ENCODE measurements at places on chromosomes 16 and 17.

DNA sequence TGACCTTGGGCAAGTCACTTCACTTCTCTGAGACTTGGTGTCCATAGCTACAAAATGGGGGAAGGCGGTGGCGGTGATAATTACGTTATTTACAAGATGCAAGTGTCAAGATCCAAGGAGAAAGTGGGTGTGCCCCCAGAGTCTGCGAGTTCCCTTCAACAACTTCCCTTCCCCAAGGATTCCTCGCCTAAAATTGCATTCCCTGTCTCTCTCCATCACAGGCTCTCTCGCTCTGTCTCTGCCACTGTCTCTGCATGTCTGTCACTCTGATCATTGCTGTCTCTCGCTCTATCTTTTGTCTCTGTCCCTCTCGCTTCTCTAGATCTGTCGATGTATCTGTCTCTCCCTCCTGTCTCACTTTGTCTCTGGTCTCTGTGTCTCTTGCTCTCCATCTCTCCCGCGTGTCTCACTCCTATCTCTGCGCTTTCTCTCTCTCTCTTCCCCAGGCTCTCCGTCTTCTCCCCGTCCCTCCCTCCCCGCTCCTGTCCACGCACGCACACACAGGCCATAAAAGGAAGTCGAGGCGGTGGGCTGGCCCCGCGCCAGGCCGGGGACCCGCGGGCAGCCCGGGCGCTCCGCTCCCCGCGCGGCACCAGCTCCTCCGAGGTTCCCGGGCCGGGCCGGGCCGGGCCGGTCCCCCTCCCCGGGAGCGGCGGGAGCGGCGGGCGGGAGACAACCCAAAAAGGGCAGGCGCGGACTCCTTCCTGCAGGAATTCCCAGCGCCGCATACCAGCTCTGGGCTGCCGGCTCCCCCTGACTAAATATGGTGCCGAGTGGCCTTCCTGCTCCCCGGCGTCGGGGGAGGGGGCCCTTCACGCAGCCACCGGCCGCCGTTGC lies 1.1 kb upstream of the MYH11 start:
- no peak for DNase-seq

DNA sequence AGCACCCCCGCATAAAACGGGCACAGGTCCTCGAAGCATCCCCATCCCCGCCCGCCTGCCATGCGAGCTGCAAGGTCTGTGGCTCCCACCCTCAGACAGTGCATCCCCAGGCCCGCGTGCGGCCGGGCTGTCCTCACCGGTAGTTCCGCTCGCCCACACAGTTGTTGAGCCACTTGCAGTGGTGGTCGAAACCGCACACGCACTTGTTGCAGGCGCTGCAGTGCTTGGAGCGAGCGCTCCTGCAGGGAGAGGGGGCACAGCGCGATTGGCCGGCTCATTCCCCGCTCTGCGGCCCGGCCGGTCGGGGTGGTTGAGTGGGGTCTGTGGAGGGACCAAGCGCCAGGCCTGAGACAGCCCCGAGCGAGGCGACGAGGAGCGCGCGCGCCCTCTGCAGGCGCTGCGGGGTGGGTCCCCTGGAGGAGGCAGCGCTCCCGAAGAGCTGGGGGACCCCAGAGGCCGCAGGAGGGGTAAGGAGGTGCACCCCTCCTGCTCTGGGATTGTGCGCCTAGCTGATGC lies 6.0 kb upstream of the TPPP3 start:
- no peak for DNase-seq

GRCh38 chr17:59366773-59367656 lies 35.6 kb downstream of the YPEL2 start:
- peak; percentile 45 for DNase-seq

DNA sequence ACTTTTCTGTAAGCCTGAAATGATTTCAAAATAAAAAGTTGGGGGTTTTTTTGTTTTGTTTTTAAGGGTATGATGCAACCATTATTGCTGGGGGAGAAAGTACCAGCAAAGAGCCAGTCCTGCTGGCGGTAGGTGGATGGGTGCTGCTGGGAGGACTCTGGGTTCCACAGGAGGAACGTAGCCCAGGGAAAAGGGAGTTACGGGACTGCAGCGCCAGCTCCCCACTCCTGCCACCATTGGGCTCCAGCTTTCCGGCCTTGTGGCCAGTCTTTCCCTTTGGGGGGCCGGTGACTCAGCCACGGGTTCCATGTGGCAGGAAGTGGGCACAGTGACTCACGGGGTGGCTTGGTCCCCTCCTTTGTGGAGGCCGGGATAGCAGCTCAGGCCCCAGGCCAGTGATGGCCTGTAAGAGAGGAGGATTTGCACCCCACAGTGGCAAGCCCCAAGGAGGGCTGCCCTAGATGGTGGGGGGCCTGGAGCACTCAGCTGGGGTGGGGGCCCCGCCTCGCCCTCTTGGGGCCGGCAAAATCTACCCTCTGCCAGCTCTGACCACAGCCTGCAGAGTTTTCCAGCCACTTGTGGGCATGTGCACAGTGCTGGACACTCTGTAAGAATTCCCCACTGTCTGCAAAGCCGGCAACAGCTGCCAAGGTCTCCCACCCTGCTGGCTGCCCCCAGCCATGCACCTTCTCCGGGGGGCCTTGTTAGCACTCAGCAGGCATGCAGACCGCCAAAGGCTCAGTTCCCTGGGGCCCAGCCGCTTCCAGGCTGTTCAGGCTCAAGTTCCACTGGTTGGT lies 30.4 kb downstream of the SOCS3 start:
- DNase-seq = no peak

DNA sequence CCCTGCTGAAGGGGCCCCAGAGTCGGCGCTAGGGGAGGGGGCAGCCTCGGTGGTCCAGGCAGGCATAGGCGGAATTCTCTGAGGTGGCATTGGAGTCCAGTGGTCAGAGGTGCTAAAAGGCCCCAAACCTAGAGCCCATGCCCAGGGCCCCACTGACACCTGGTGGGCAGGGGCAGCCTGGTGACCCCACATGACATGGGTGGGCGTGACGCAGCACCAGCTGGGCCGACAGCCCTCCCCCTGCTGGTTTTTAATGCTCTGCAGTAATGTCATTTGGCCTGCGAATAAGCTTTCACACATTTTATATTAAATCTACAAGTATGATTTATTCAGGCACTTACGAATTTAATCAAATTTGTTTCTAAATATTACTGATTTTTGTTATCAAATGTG lies 2.1 kb upstream of the RNPS1 start:
- DNase-seq = no peak

DNA sequence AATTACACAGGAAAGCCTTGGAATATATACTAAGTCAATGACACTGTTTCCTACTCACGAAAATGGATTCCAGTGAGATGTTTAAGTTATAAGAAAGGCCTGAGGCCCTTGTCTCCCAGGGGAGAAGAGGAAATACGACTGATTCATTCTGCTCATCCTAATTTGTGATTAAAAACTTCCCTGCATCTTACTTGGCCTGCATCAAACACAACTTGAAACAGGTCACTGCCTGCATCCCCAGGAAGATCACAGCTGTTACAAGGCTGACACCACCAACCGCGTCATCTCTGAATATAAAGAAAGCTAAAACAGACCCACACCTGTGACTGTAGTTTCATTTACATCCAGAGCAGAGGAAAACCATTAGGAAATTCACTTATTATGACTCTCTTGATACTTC lies 121.9 kb downstream of the DNAH3 start:
- DNase-seq = no peak

DNA sequence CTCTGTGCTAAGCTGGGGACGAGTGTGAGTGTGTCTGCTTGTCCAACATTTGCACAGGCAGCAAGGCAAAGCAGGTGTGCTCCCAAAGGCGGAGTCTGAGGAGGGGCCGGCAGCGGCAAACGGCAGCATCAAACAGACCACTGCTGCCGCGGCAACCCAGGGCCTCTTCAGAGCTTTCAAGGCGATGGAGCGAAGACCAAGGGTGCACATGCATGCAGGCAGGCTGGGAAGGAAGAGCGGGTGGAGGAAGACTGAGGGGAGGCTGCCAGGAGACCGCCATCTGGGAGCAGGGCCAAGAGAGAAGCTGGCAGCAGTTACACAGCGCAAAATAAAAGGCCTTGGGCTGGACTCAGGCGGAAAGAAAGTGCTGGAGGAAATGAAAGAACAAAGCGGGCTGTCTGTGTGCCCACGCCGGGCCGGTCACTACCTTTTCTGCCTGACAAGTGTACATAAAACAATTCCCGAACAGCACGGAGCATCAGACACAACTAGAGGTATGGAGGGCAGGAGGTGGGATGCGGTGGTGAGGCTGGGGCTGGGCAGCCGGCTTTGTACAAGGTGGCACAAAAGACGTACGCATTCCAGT lies 8.5 kb downstream of the TIMM22 start:
- no peak for DNase-seq

- no peak for DNase-seq
Measured at GRCh38 chr16:81293909-81294802, 20.6 kb upstream of the GAN start.

DNA sequence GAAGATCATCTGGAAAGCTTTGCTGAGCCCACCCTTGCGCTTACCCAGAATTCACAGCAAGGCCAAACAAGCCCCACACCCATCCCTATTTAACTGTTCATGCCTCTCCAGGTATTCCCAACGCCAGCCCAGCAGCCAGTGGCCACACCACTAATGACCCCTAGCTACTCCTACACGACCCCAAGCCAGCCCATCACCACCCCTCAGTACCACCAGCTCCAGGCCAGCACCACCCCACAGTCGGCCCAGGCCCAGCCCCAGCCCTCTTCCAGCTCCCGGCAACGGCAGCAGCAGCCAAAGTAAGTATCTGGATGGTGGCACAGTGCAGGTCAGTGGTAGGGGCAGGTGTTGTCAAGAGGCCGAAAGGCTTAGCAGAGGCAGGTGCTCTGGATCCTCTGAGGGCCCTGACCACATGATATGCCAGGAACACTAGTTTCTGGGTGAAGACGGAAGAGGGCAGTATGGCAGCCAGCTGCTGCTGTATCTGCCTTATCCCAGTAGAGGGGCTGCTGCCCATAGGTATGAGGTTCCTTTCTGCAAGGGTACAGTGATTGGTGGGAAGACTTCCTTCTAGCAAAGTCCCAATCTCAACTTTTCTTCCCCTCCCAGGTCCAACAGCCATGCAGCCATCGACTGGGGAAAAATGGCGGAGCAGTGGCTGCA lies 10.7 kb downstream of the PROCA1 start:
- no peak for DNase-seq

GRCh38 chr17:75493476-75494129 lies 21.7 kb downstream of the CASKIN2 start:
- DNase-seq = no peak

GRCh38 chr16:84535408-84535807 lies 30.9 kb upstream of the MEAK7 start:
- no peak for DNase-seq

- DNase-seq = no peak
Measured at GRCh38 chr16:71479420-71479819, 9.7 kb downstream of the ZNF19 start.

DNA sequence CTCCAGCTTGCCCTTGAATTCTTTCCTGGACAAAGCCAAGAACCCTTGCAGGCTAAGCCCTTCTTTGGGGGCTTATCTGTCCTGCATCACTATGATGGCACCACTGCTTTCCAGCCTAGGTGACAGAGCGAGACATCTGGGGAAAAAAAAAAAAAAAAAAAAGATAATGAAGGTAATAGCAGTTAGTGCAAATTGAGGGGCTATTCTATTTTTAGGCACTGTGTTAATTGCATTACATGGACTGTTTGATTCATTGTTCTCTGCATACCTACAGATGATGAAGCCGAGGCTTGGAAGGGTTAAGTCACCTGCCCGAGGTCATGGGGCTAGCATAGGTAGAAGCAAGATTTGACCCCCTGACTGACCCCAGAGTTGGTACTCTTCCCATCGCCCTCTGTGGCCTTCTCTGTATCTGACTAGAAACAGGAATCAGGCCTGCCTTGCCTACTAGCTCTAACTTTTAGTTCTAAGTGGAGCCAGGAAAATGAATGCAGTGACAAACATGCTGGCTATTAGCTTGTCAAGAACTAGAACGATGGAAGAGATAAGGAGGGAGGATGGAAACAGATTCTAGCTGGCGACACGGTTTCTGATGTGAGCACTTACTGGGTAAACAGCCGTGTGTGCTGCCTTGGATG lies 312.1 kb downstream of the SNX29 start:
- no peak for DNase-seq

DNA sequence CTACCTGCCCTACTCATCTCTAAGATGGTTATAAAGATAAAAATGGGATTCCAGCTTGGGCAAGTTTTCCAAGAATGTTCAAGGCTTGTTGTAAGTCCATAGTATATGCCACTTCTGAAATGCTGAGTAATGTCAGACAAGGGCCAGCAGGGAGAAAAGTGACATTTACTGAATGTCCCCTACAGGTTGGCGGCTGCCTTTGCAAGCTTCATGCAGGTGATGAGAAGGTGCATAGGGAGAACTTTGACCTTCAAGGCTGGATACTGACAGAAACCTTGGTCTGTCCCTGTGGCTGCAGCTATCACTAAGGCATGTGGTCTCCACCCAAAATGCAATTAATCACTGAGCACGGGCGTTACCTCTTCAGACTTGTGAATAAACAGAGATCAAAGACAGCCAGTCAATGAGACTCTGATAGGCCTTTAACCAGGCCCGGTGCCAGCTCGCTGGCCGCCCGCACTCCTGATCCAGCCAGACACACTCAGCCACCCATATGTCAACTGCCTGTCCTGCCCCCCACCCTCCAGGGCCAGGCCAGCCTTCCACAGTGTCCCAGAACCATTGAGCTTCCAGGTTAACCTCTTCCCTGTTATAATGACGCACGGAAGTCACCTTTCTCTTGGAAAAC lies 26.8 kb upstream of the AXIN2 start:
- no peak for DNase-seq

- DNase-seq = no peak
Measured at GRCh38 chr17:3688027-3688553, 7.9 kb downstream of the P2RX5 start.

GRCh38 chr16:80804056-80804525 lies 307 bp downstream of the CDYL2 start:
- no peak for DNase-seq
